ENCODE measurements at places on chromosomes 4 and X. TPM values are rescaled to one million over a fixed set of nuclear protein-coding genes. Genes with fewer than 3 reads are reported as not detected.

- no peak for DNase-seq
- H3K27me3 ChIP-seq: no peaks in the 10 kb centered on the region
- no peak overlapping the region for H3K4me3 ChIP-seq
- H3K27ac ChIP-seq: no peak overlapping the region
- no peaks in the 10 kb centered on the region for H3K36me3 ChIP-seq
These were observed 6.8 kb downstream of the ASB5 start for GRCh38 chr4:176262243-176262642.

DNA sequence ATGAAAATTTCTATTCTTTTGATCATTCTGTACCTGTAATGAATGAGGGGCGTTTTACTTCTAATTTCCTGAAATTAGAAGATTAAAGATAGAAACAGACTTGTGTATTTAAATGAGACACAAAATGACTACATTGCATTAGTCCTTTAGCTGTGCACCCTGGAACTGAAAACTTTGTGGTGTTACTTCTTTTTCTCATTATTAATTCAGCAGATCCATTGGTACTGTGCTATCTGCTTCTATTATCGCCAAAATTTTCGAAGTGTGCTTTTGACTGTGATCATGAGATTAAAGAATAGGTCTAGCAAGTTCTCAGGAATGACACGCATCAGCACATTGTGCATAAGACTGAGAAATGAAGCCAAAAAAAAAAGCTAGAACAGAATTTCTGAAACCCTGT, 1938.9 kb upstream of the TENM3 start:
- no peaks in the 10 kb centered on the region for H3K4me1 ChIP-seq
- no peak for DNase-seq
- H3K36me3 ChIP-seq: no peaks in the 10 kb centered on the region
- H3K27ac ChIP-seq: no peak overlapping the region
- no peak overlapping the region for H3K4me3 ChIP-seq

DNA sequence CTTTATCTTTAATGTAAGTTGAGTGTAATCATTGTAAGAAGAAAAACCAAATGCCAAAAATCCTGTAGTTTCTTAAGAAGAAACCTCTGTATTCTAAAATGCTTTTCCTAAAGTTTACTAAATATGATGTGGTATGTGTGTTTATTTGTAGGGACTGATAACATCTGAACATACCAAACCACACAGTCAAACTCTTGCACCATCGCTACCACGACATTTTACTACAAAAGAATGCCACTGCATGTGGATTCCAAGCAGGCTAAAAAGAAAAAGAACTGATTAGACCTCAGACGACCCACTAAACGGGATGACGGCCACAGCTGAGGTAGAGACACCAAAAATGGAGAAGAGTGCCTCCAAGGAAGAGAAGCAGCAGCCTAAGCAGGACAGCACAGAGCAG, 46.1 kb downstream of the LAS1L start:
- no peaks in the 10 kb centered on the region for H3K27me3 ChIP-seq
- H3K27ac ChIP-seq: no peak overlapping the region
- H3K4me1 ChIP-seq: no peaks in the 10 kb centered on the region
- no peak for DNase-seq

GRCh38 chr4:105637408-105638176, 70.9 kb downstream of the INTS12 start:
- no peaks in the 10 kb centered on the region for H3K27me3 ChIP-seq
- DNase-seq: no peak
- no peaks in the 10 kb centered on the region for H3K36me3 ChIP-seq
- H3K4me3 ChIP-seq: no peak overlapping the region

DNA sequence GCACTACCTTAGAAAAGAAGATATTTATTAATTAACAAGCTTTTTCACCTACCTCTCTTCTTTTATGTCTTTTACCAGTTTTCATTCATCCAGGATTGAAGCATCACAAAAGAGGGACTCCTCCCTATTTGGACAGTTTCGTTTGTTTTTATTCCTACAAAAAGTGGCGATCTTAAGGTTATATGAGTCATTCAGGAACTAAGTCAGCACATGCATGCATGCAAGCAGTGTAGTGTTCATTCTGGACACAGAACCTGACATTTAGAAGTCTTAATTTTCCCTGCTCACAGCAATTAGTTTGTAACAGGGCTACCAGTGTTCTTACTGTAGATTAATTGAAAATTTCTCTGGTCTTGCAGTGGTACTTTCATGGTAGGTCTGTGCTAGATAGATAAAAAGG, 47.9 kb upstream of the QRFPR start:
- no peak overlapping the region for H3K27ac ChIP-seq
- no peak for DNase-seq
- H3K27me3 ChIP-seq: no peaks in the 10 kb centered on the region
- no peak overlapping the region for H3K4me3 ChIP-seq
- peaks cover 16% of the 10 kb centered on the region for H3K4me1 ChIP-seq

DNA sequence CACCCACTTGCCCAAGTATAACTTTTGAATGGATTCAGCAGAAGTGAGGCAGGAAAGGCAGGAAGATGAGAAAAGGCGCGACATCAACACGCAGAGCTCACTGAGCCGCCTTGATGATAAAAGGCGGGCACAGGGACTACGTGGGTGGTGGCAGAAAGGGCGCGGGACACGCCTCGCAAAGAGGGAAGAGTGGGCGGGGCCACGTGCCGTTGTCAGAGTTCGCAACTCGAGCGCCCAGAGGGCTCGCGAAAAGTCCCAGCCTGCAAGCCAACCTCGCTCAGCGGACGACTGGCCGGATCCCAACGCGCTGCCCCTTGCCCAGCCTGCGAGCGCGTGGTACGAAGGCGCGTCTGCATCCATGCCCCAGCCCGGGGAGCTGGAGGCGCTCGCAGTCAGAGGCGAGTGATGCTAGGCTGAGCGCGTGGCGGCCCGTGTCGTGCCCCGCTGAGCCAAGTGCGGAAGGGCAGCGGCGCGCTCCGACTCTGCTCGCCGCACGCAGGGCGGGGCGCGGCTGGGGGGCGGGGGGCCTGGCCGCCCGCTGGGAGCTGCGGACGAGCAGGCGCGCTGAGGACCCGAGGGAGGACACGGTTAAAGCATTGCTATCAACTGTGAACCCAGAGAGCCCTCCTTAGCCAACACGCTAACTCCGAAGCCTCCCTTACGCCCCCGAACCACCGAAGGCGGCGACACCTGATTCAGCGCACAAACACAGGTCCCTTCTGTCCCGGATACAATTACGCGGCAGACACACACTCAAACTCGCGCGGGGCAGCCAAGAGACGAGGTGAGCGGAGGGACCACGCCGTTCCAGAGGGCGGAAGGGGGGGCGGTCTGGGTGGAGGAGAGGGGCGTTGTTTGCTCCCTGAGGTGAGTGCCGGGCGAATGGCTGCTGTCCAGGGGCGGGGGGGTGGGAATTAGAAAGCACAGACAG, at the start of gene UGT8:
Gene UGT8, plus strand, starts transcription at position 617 of the 931 bp plus-strand sequence. CDS start 24,074 bp downstream, outside the sequence.
- peaks cover 3% of the 10 kb centered on the region for H3K4me1 ChIP-seq
- no peaks in the 10 kb centered on the region for H3K36me3 ChIP-seq
- peak within 1 kb of the TSS; percentile 58 for H3K27ac ChIP-seq
- DNase-seq: peak; percentile 35

The STS gene
- 0.54 TPM for total RNA-seq

The PNPLA4 gene
- total RNA-seq: 15.5 TPM

The CLCN4 gene
- total RNA-seq: 3.1 TPM
